Activated CD4-positive, alpha-beta T cell treated with anti-CD3 and anti-CD28 coated beads for 36 hours (primary cell): ENCODE measurements at places on chromosomes 4 and X.
A peak's percentile ranks its signal among the peaks of the same experiment; 100 is the strongest.

- no peak for DNase-seq
Measured at GRCh38 chr4:30525662-30526315, 194.4 kb upstream of the PCDH7 start.

- no peak for DNase-seq
Measured at GRCh38 chr4:114396808-114397207, 201.8 kb upstream of the UGT8 start.

DNA sequence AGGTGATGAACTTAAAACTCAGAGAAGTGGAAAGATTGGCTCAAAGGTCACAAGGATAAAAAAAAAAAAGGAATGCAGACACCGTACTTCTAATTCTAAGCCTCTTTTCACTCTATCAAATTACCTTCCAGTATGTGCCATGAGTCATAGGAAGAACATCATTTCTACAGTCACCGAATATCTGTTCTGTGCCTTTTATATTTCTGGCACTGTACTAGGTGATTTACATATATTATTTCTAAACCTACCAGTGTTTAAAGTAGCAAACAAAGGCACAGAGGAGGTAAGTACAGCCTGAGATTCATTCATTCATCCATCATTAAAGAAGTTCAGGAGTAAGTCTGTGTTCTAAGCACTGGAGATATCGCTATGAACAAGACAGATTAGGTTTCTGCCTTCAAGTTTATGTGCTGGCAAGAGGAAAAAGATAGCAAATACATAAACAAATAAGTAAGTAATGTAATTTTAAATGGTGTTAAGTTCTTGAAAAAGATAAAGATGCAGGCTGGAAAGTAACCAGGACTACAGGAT lies 65.3 kb downstream of the PALLD start:
- no peak for DNase-seq

DNA sequence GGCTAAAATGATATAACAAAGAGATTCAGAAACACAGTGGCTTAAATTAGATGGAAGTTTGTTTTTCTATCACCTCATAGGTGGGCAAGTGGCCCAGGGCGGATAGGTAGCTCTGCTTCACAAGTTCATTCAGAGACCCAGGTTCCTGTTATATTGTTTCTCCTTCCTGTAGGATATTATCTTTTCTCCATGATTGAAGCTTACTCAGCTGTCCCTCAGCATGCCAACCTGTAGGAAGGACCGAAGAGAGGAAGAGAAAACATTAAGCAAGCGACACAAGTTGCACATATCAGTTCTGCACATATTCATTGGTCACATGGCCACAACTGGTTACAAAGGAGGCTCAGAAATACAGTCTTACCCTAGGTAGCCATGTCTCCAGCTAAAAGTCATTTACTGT lies 6.9 kb downstream of the KLHL5 start:
- no peak for DNase-seq

DNA sequence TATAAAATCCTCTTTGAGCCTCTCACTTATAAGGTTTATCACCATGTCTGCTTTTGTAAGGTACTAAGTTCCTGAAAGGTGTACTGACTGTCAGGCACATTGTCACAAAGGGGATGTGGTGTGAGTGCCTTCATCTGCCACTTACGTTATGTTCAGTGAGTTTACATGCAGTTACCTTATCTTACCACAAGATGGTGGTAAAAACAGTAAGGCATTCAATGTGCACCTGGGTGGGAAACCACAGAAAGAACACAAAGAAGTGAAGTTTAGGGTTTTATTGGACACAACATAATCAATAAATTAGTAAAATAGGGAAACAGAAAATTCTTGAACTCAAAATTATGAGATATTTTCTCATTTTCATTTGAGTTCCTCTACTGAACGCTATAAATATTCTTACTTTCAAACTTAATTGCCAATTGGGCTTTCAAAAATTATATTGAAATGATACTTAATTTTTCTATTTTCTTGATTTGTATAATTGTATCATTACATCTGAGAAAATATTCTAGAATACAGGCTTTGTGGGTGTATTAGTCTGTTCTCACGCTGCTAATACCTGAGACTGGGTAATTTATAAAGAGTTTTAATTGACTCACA lies 650.8 kb downstream of the PCDH7 start:
- DNase-seq: no peak

DNA sequence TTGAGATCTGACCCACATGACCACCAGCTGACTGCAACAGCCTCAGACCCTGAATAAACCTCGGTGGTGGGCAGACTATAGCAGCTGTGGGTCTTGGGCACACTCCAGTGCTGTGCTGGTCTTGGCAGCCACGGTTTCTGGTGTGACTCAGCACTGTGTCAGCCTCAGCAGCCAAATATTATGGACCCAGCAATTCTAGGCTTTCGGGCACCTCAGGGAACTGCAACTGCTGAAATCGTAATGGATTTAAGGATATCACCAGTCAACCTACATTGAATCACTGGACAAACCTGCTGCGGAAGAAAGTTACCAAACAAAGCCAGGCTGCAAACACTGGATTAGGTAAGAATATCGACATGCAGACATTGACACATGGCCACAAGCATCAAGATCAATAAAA lies 10.5 kb upstream of the UBE2NL start:
- DNase-seq: no peak

- no peak for DNase-seq
Measured at GRCh38 chr4:42119886-42120285, 32.6 kb downstream of the BEND4 start.

DNA sequence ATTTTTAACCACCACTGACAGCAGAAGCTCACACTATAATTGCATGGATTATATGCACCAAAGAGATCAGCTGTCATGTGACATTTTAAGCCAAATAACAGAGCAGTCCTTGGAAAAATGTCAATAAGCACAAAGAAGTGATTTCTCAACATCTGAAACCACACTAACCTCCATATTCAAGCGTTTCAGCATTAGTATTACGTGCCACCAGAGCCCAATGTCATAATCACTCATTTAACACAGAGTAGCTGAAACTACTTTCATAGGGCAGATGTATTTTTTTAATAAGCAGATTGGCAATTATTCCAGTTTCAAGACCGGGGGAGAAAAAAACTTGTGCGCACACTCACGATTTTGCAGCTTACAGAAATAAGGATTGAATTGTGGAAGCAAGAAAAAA lies 76.6 kb downstream of the SH3KBP1 start:
- no peak for DNase-seq

DNA sequence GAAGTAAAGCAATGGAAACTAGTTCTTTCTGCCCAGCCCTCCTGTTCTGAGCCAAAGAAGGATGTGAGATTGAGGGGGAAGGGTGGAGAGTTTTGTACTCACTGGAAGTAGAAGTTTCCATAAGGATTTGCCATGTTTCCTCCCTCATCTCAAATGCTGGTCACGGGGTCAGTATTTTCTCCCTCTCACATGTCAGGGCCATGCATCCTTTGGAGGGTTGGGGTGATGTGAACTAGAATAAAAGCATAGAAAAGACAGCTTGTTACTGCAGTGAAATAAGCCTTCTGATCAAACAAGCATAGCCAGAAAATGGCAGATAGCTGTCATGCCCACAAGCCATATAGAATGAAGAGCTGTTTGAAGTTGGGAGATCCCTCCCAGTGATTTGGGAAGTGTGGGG lies 79.7 kb downstream of the KIT start:
- DNase-seq: no peak

GRCh38 chr4:86944964-86945781 lies 10.4 kb downstream of the AFF1 start:
- no peak for DNase-seq

GRCh38 chr4:6221851-6222760 lies 21.8 kb upstream of the JAKMIP1 start:
- peak; percentile 47 for DNase-seq

- no peak for DNase-seq
Measured at GRCh38 chr4:113146876-113147358, 97.5 kb downstream of the ANK2 start.

DNA sequence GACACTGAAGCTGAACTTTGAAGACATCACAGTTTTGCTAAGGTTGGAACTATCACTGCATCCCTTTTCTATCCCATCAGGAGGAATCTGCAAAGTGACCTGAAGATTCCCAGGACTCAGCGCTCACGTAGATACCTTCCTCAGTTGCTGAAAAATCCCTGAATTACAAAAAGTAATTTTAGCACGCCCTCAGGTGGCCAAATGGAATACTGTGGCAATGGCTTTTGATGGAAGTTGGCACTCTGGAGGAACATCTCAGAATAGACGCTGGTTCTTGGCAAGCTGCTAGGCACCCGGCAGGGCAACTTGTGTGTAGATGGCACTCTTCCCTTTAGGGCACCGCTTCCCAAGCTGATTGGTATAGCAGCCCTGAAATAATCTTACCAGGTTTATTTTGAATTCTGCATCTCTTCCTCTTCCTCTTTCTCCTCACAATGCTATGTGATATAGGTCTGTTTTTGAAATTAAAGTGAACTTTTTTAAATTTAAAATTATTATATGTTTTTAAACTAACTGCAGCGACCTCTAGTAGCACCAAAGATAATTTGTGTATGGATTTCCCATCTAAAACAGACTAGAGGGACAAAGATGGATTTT lies 16.3 kb upstream of the ESX1 start:
- peak; percentile 59 for DNase-seq

- no peak for DNase-seq
Measured at GRCh38 chr4:10077076-10077475, 39.5 kb downstream of the WDR1 start.

- DNase-seq: no peak
Measured at GRCh38 chr4:38834570-38834969, 22.0 kb downstream of the TLR6 start.

DNA sequence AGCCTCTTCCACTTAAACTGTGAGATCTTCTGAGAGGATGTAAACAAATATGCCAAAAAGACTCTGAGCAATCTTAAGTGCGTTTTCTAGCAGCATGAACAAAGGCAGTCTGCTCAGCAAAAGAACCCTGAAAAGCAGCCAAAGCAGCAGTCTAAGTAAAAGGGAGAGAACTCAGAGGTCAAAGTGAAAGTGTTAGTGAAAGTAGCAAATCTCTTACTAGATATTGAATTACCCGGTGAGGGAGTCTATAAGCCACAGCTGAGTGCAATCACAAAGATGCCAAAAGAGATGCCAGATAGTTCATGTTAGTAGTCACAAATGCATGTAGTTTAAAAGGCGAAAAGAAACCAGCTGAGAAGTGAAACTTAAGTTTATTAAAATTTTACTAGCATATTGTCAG lies 7.9 kb upstream of the GNRHR start:
- no peak for DNase-seq

- no peak for DNase-seq
Measured at GRCh38 chr4:144456196-144456595, 189.8 kb upstream of the HHIP start.

- no peak for DNase-seq
Measured at GRCh38 chr4:74441744-74442143, 3.2 kb upstream of the AREG start.

GRCh38 chrX:154396973-154397887 lies 947 bp upstream of the RPL10 start:
- DNase-seq: peak; percentile 76

GRCh38 chrX:130694983-130695382 lies 208.0 kb downstream of the ENOX2 start:
- no peak for DNase-seq

DNA sequence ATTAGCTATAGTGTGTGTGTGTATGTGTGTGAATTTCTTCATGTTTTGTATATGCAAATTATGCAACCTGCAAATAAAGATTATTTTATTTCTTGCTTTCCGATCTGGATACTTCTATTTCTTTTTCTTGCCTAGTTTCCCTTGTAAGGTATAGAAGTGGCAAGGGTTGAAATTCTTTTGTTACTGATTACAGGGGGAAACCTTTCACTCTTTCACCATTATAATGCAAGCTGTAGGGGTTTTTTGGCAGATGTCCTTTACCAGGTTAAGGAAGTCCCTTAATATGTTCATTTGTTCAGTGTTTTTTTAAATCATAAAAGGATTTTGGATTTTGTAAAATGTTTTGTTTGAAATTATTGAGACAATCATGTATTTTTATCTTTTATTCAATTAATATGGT lies 44.3 kb upstream of the PDE5A start:
- DNase-seq: no peak

GRCh38 chr4:56158483-56158882 lies 209.7 kb downstream of the CEP135 start:
- peak; percentile 53 for DNase-seq

DNA sequence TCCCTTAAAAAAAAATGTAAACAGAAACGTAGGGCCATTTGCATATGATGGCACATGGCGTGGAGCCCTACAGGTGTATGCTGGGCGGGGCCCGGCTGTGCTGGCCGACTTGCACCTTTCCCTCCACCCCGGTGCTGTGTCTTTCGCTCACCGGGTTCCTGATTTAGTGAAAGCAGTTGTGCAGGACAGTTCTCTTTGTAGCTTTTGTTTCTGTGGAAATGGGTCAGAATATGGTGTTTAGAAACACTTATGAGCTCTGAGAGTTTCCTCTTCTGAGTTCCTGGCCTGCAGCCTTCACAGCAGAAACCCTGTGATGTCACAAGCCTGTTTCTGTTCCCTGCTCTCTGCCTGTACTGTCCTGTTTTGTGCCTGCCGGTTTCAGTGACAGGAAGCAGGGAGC lies 22.5 kb upstream of the MSANTD1 start:
- DNase-seq: no peak

DNA sequence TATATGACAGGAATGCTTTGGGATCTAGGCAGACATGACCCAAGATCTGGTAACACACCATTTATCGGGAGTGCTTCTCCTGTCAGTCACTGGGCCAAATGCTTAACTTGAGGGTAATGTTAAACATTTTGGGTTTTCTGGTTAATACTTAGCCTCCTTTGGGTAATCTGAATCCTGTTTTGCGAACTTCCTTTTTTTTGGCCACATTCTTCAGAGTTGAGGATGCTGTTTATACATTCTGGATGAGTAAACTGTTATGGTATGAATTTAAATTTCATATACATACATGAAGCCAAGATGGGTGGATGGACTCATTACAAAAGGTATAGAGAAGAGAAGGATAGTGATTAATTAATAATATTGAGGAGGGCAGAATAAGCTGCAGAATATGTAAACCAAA lies 36.1 kb downstream of the MID1IP1 start:
- DNase-seq: no peak

DNA sequence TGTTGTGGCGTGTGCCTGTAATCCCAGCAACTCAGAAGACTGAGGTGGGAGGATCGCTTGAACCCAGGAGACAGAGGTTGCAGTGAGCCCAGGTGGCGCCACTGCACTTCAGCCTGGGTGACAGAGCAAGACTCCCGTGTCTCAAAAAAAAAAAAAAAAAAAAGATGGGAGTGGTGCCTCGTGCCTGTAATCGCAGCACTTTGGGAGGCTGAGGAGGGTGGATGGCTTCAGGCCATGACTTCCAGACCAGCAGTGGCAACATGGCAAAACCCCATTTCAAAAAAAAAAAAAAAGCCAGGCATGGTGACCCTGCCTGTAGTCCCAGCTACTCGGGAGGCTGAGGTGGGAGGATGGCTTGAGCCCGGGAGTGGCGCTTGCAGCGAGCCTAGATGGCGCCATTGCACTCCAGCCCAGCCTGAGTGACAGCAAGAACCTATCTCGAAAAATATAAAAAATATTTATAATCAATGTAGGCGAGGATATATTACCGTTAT lies 27.0 kb downstream of the EIF2S3 start:
- DNase-seq: peak; percentile 74

GRCh38 chrX:128728943-128729342 lies 676.7 kb upstream of the ACTRT1 start:
- DNase-seq: no peak

GRCh38 chr4:83329521-83330110 lies 5.0 kb downstream of the HPSE start:
- DNase-seq: no peak
